Activated naive CD4-positive, alpha-beta T cell treated with anti-CD3 and anti-CD28 coated beads for 36 hours (primary cell): ENCODE measurements at places on chromosomes 7 and 10. TPM values are rescaled to one million over a fixed set of nuclear protein-coding genes. Genes with fewer than 3 reads are reported as not detected.

The NPTX2 gene
- not detected for total RNA-seq

GRCh38 chr10:125007436-125007835 is 65.5 kb downstream of the ZRANB1 start:
- no peaks in the 10 kb centered on the region for H3K27me3 ChIP-seq
- no peak for DNase-seq
- no peak overlapping the region for H3K27ac ChIP-seq
- no peaks in the 10 kb centered on the region for H3K36me3 ChIP-seq

DNA sequence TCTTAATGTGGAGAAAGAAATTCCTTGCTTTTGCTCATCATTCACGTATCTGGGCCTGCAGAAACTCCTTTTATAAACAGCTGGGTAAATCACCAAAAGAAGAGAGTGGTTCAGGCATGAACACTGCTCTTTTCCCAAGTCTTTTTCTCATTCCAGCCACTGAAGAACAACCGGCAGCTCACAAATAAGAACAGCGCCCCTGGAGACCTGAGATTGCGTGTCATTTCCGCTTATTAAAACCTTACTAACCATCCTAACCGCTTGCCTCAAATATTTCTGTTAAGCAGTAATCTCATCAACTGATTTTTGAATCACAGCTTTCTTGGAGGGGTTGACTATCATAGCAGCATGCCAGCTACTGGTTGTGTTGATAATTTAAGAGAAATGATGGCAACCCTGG is 213.0 kb upstream of the PLXNA4 start:
- DNase-seq, result no peak
- H3K27me3 ChIP-seq, result no peaks in the 10 kb centered on the region

DNA sequence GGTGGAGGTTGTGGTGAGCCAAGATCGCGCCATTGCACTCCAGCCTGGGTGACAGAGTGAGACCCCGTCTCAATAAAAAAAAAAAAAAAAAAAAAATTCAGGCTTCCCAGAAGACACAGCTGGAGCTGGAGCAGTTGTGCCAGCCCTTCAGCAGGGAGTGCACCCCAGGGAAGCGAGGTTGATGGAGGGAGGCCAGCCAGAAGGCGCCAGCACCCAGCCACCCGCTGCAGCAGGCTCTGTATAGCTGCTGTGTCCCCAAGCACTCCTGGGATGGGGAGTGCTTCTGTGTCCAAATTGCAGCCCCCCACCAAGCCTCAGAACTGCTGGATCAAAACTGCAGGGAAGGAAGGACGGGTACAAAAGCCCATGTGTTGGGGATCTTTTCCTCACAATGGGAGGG is 47.8 kb downstream of the COBL start:
- no peaks in the 10 kb centered on the region for H3K36me3 ChIP-seq
- H3K4me1 ChIP-seq, result no peaks in the 10 kb centered on the region
- H3K27ac ChIP-seq, result no peak overlapping the region
- no peak overlapping the region for H3K4me3 ChIP-seq
- no peak for DNase-seq

The ARHGEF35 gene
- total RNA-seq, result 6.5 TPM

The UBN2 gene
- 10.6 TPM for total RNA-seq

GRCh38 chr10:118041316-118041715 is 5.4 kb downstream of the RAB11FIP2 start:
- peaks cover 41% of the 10 kb centered on the region for H3K4me1 ChIP-seq
- H3K4me3 ChIP-seq, result no peak overlapping the region
- H3K36me3 ChIP-seq, result peaks cover 8% of the 10 kb centered on the region
- H3K27ac ChIP-seq, result no peak overlapping the region

DNA sequence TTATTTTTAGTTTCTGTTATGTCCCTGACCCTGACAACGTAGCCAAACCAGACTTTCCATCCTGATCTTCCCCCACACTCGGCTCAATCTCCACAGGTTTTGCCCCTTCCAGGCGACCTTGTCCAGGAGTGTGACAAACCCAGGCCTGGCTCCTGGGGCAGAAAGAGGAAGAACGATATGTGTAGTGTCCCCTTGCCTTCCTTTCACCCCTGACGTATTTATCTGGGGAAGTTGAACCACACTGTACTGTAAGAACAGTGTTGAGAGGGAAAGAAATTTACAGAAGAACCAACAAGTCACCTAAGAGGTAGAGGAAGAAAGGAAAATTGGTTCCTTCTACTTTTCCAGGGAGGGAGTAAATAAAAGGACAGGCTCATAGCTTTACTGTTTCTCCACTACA is 158.0 kb downstream of the VTI1A start:
- H3K4me3 ChIP-seq, result no peak overlapping the region
- DNase-seq, result no peak
- no peak overlapping the region for H3K27ac ChIP-seq
- H3K36me3 ChIP-seq, result peaks cover 18% of the 10 kb centered on the region
- no peaks in the 10 kb centered on the region for H3K4me1 ChIP-seq

The NME8 gene
- total RNA-seq, result not detected
